ENCODE measurements at places on chromosomes 7 and 10.

DNA sequence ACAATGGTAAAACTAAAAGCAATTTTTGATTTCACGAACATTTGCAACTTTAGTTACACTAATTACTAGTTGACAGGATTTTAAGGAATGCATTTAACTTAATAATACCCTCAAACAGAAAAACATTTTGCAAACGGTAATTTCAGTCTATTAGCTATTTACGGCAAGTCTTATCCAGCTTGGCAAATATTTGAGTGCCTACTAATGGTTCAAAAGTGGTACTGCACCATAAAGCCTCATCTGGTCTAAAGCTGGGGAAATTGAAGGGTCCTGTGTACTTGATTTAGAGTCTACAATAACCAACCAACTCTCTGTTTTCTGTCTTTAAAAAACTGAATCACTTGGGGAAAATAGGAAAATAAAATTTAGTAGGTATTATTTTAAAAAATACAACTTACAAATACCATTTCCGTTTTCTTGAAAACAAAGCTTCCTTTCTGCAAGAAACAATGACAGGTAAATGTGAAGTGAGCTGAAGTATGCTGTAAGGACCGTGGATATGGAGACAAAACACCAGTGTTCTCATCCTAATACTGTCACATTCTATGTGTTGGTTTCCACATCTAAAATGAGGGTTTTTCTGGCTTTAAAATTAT lies 142.3 kb downstream of the VPS50 start:
- no peak for DNase-seq

- no peak for DNase-seq
These were observed 1.8 kb downstream of the CYP3A43 start for GRCh38 chr7:99829524-99830160.

GRCh38 chr10:31148951-31149350 lies 117.3 kb upstream of the ZNF438 start:
- no peak for DNase-seq

- no peak for DNase-seq
These were observed 50.3 kb upstream of the ST8SIA6 start for GRCh38 chr10:17504547-17505245.

GRCh38 chr7:85103962-85104361 lies 82.9 kb downstream of the SEMA3D start:
- DNase-seq, result no peak

- DNase-seq, result no peak
These were observed 43.2 kb upstream of the PRLHR start for GRCh38 chr10:118638680-118639079.

- no peak for DNase-seq
These were observed 822.7 kb downstream of the PCDH15 start for GRCh38 chr10:53978301-53978700.

- DNase-seq, result no peak
These were observed 230.3 kb upstream of the MDFIC start for GRCh38 chr7:114691605-114692004.
